ENCODE measurements at places on chromosomes 2 and 18.

GRCh38 chr2:62281663-62282062 lies 85.7 kb downstream of the B3GNT2 start:
- no peak for DNase-seq

DNA sequence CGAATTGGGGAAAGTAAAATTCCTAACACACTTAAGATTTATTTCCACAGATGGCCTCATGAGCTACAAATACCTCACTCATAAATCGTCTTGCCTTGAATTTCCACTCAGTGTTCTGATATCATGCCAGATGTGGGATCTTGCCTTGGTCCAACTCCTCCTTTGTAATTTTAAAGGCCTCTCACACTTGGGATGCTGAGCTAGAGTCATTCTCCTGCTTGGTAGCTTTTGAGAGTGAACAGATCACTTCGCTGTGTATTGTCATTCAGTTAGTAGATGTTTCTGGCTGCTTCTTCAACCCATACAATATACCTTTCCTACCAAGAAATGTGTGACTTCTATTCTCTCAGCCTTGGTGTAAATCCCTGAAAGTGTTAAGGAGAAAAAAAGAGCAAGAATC lies 309.2 kb downstream of the NRXN1 start:
- no peak for DNase-seq

DNA sequence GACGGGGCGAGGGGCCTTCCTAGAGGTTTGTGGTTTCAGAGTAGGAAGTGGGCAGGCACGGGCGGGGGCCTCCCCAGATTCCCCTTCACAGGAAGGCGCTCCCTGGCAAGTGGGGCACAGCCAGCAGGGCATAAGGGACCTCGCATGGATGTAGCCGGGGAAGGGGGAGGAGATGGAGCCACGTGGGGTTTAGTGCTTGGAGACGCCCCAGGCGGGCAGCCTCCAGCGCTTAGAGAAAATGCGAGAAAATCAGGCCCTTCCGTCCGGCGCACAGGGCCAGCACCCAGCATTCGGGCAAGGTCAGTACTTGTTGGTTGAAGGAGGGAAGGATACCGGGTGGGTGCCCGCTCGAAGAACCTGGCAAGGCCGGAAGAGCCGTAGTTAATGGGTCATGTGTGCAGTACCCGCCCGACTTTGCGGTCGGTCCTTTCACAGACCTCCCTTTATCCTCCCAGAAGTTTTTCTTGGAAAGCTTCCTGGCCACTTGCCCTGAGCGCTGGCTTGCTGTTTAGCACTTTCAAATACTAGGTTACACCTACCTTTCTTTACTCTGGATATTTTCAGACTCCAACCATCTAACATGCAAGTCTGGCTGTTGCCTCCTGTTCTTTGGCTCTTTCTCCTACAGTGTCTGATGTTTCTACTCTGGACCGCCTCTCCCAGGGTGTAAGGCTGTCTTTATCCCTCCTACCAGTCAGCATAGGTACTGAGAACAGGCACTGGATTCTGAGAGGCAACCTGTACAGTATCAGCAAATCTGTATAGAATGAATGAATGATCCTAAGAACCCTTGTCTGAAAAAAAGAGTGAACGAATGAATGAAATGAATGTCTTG lies 78.1 kb downstream of the CIB4 start:
- no peak for DNase-seq

- no peak for DNase-seq
These were observed 1.6 kb upstream of the PPP1R1C start for GRCh38 chr2:181984060-181984459.

DNA sequence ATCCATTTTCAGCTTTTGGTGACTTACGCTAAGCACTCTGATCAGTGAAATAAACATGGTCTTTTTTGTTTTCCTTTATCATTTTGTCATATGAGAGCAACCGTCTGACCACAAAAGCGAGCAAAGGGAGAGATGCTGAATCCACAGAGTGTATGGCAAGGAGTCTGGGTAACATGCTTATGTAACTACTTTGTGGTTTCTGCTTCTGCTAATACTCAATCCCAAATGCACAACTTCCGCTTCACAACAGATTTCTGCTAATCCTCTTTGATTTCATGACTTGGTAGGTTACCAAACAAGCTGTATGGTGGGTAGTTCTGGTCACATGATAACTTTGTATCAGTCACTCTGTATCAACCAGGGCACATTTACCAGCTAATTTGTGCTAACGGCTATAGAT lies 908.4 kb upstream of the CRIM1 start:
- no peak for DNase-seq

Data from CD4-positive, alpha-beta T cell treated with Interleukin-6 at 100 ng/mL for 8 hours (primary cell).